NCI-H1694 (cell line): ENCODE measurements at places on chromosomes 7 and 10.

- peak; percentile 37 for DNase-seq
These were observed 493.4 kb downstream of the TNS3 start for GRCh38 chr7:47088329-47089067.

GRCh38 chr7:83857691-83858090 is 208.8 kb upstream of the SEMA3E start:
- no peak for DNase-seq

GRCh38 chr7:3588341-3588740 is 287.3 kb downstream of the SDK1 start:
- no peak for DNase-seq

DNA sequence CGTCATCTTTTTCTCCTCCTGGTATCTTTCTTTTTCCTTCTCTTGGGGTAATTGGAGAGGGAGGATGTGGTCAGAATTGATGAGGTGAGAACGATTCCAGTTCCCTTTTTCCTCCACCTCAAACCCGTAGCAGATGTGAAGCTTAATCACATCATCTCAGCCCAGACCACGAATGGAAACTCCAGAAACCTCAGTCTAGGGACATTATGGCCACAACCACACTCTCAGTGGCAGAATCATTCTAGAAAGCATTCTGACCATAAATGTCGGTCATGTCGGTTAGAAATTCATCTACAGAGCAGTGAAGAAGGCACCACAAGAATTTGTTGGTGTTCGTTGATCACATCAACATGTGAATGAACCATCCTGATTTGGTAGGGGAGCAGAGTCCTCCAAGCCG is 78.7 kb downstream of the GATA3 start:
- no peak for DNase-seq
